IPS-NIHi11 (cell line): ENCODE measurements at places on chromosomes 12 and 14.
A peak's percentile ranks its signal among the peaks of the same experiment; 100 is the strongest.

GRCh38 chr12:107963635-107964034 lies 165.5 kb upstream of the WSCD2 start:
- no peak for DNase-seq

DNA sequence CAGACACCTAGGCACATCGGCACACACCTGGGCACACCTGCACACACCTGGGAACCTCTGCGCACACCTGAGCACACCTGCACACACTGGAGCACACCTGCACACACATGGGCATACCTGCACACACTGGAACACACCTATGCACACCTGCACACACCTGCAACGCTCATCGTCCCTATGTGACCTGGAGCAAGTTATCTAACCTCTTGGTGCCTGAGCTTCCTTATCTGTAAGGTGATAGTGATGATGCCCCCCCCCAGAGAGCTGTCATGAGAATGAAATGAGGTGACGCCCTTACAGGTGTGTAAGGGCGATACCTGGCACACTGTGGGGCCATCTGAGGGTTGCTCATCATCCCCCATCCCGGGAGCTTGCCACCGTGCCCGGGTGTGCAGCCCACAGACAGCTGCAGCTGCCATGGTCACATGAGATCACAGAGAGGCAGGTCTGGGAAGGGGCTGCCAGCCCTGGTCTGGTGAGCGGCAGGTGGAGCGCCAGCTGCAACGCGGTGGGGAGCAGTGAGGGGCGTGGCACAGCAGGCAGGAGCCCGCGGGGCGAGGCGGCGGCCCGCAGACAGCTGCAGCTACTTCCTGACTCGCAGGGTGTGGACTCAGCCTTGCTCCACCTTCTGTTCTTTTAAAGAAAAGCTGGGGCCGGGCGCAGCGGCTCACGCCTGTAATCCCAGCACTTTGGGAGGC lies 59.9 kb upstream of the FBRSL1 start:
- DNase-seq, result peak; percentile 78

GRCh38 chr12:52499806-52500560 lies 6.9 kb upstream of the KRT6A start:
- no peak for DNase-seq

DNA sequence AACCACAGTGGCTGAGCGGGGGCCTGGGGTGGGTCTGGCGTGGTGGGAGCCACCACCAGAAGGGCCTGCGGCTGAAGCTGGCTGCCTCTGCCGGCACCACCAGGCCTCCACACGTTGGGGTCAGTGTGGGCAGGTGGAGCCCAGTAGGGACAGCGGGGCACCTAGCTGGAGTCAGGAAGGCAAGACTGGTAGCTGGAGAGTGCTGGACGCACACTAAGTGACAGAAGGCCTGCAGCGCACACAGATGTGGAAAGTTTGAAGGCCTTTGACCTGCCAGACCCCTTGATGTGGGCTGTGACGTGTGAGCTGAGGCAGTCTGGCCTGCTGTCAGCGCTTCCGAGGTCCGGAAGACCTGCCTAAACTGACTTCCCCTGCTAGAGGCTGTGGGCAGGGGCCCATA lies 26.3 kb downstream of the RIN3 start:
- DNase-seq, result no peak

GRCh38 chr12:65834146-65834935 lies 10.1 kb downstream of the HMGA2 start:
- no peak for DNase-seq

DNA sequence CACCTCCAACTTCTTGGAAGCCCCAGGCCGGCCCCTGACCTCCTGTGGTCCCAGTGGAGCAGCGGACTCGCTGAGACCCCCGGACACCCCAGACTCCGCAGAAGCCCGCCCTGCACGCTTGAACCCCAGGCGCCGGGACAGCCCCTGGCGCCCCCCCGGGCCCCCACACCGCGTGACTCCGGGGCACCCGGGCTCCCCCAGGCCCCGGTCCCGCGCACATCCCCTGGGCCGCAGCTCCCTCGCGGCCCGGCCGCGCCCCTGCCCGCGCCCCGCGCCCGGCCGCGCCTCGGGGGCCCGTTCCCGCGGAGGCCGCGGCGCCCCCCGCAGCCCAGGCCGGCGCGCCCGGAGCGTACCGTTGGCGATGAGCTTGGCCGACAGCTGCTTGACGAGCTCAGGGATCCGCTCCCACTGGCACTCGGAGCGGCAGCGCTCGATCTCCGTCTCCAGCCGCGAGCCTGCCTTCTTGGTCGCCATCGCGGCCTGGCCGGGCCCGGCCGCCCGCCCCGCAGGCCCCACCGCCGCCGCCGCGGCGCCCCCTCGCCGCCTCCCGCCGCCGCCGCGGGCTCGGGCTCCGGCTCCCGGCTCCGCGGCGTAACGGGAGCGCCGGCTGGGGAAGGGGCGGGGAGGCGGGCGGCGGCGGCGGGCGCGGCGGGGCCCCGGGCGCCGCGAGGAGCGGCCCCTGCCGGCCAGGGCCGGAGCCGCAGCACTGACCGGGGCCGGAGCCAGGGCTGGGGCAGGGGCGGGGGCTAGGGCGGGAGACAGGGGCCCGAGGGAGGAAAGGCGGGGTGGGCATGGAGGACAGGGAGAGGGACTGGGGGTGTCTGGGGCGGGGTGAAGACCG lies at the start of gene TTC7B:
Gene TTC7B, minus strand, starts transcription at position 609 of the 841 bp plus-strand sequence. Its CDS starts 135 bp downstream, at position 474.
- DNase-seq, result peak; percentile 99

DNA sequence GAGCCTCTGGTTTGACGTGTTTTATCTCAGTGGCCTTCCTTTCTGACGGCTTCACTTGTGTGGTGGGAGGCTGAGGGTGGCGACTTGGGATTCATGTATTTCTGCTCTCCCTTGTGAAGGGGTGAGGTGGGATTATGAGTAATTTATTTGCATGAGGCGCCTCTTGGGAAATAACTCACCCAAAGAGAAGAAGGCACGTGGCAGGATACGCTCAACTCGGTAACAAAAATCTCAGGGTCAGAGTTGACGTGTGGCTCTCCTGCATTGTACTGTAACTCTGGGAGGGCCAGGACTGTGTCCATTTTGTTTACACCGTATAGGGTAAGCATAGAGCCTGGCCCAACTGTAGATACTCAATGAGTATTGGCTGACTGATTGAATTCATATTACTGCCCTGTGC lies 14.6 kb upstream of the C1S start:
- DNase-seq, result no peak

GRCh38 chr12:109710747-109711595 lies 2.7 kb upstream of the FAM222A start:
- DNase-seq, result no peak

DNA sequence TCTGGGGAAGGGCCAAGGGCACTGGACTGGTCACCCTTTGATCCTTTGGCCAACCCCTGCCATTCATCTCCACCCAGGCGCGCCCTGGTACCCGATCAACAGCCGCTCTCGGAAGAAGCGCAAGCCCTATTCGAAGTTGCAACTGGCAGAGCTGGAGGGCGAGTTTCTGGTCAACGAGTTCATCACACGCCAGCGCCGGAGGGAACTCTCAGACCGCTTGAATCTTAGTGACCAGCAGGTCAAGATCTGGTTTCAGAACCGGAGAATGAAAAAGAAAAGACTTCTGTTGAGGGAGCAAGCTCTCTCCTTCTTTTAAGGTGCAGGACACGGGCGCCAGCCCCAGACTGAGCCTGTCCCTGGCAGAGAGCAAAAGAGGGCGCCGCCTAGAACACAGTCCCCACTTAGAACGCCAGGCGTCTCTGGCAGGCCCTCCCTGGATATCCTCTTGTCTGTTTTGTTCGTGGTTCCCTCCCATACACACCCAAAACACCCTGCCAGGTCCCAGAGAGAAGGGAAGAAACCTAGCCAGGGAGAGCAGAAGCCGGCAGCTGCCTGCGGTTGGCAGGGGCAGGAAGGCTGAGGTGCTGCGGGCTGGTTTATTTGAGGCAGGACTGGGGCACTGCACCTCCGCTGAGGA lies 1.7 kb downstream of the HOXC12 start:
- no peak for DNase-seq

GRCh38 chr12:18580706-18581105 lies 157.1 kb downstream of the PLCZ1 start:
- DNase-seq, result no peak

- DNase-seq, result peak; percentile 21
These were observed 47.9 kb downstream of the GALC start for GRCh38 chr14:87944987-87945604.

DNA sequence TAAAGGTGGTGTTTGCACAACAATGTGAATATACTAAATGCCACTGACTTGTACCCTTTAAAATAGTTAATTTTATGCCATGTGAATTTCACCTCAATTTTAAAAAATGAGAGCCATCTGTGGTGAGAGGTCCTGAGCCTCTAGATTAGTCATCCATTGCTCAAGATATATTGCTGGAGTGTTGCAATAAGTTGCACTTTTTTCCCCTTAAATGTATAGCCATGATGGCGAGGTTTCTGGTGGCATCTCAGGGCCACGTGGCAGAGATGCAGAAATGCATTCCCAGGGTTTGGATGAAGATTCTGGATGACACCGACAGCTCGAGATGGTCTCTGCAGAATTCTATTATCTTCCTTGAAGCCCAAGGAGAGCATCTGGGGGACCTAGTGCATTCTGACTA lies 153.7 kb downstream of the AACS start:
- no peak for DNase-seq

DNA sequence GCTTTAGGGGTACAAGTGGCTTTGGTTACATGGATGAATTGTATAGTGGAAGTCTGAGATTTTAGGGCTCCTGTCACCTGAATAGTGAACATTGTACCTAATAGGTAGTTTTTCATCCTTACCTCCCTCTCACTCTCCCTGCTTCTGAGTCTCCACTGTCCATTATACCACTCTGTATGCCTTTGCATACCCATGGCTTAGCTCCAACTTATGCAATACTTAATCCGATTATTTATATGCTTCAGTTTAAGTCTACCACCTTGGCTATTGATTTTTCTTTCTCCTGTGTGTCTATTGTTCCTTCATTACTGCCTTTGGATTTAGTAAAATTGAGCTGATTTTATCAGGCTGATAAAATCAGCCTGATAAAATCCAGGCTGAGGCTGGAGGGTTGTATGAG lies 30.5 kb upstream of the C12orf71 start:
- DNase-seq, result no peak

DNA sequence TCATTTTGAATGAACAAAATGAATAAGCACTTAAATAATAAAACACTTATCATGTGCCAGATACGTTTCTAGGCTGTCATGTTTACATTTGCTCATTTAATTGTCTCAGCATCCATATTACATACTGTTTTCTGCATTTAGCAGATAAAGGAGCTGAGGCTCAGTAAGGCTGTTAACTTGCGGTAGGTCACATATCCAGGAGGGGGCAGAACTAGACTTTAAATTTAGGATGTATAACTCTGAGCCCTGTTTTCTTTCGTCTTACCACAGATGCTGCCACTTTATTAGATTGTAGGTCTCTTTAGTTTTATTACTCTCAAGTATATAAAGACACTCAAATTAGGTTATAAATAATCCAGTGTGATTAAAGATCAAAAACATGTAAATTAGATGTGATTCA lies 17.7 kb downstream of the IRAK4 start:
- peak; percentile 30 for DNase-seq

GRCh38 chr14:56144176-56144575 lies 26.0 kb downstream of the PELI2 start:
- no peak for DNase-seq

DNA sequence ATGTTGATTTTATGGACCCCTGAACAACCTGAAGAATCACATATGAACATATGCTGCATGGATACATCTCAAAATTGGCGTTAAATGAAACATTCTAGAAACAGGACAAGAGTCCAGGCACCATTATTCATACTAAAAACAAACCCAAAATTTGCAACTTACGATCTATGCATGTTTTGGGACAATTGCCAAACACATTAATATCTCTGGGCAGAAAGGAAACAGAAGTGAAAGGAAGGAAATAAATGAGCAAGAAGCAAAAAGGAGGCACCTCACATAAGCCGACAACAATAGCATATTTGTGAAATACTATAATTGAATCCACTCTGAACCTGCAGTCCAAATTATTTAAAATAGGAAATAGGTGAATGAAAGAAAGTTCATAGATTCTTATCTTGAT lies 1505.3 kb downstream of the AACS start:
- no peak for DNase-seq

DNA sequence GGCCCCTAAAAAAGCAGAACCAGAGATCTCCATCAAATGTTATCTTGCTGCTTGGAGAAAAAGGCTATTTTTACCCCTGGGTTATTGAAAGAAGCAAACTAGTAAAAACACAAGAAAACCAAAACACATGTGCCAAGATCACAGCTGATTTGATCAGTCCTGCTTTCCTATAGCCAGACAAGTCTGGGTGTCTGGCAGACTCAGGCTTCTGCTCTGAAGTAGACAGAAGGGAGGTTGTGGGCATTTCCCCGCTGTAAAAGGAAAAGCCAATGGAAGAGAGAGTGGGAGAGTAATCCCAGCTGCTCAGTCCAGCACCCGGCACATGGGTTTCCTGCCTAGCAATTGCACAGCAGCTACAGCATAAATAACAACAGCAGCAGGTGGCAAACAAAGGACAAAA lies 177.9 kb downstream of the PHLDA1 start:
- no peak for DNase-seq

GRCh38 chr12:132131229-132131628 lies 12.9 kb downstream of the DDX51 start:
- no peak for DNase-seq

- DNase-seq, result no peak
These were observed 70.5 kb downstream of the EGLN3 start for GRCh38 chr14:33880330-33880729.

GRCh38 chr12:98587084-98587483 lies 6.4 kb upstream of the SLC25A3 start:
- no peak for DNase-seq

- DNase-seq, result no peak
These were observed 65.9 kb downstream of the RERG start for GRCh38 chr12:15155271-15155670.

GRCh38 chr14:95980402-95980801 lies 58.8 kb upstream of the C14orf132 start:
- no peak for DNase-seq

GRCh38 chr14:58918066-58918738 lies 270.3 kb upstream of the DAAM1 start:
- no peak for DNase-seq

DNA sequence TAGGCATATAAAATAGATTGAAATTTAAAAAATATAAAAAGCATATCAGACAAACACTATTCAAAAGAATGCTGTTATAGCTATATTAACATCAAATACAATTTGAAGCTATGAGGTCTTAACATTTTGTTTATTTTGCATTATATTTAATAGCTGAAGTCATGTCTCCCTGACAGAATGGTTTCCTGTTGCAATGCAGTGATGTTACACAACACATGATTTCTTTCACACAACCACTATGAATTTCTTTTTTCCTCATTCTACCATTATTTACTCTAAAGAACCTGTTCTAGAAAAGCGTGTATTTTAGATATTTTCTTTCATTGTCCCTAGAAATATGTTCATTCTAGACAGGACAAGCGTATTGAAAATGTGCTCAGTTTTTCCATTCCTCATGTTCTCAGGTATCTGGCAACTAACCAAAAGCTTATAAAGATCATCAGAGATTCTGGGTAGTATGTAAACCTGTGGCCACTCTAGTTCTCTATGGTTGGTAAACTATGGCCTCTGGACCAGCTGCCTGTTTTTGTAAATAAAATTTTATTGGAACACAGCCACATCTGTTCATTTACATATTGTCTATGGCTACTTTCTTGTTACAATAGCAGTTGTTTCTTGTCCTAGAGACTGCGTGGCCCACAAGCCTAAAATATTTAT lies 183.8 kb downstream of the FOXA1 start:
- no peak for DNase-seq

- DNase-seq, result peak; percentile 45
These were observed 4.0 kb downstream of the ATG101 start for GRCh38 chr12:52073531-52074381.
